Stimulated activated CD8-positive, alpha-beta memory T cell treated with anti-CD3 and anti-CD28 coated beads, Interleukin-7, amount 100 ng/mL, for 4 hours (primary cell): ENCODE measurements at places on chromosomes 1 and 21.

GRCh38 chr1:165862448-165862847, 35.0 kb downstream of the UCK2 start:
- no peak for DNase-seq

- DNase-seq: no peak
Observed at GRCh38 chr21:41269535-41269934, 47.1 kb upstream of the FAM3B start.

DNA sequence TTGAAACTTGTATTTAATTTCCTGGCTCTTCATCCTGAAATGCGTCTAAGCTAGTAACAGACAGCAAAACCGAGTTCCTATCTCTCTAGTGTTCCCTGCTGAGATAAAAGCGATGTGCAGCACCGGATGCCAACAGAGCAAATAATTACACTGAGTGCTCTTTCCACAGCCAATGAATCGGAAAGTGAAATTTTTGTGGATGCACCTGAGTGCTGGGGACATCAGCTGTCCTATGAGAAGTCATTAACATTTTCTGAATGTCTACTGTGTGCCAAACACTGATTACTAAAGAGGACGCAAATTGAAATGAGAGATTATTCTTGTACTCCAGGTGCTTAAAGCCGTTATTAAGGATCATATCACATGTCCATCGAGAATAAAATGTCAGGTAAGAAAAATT, 278.0 kb downstream of the RGS7 start:
- no peak for DNase-seq

DNA sequence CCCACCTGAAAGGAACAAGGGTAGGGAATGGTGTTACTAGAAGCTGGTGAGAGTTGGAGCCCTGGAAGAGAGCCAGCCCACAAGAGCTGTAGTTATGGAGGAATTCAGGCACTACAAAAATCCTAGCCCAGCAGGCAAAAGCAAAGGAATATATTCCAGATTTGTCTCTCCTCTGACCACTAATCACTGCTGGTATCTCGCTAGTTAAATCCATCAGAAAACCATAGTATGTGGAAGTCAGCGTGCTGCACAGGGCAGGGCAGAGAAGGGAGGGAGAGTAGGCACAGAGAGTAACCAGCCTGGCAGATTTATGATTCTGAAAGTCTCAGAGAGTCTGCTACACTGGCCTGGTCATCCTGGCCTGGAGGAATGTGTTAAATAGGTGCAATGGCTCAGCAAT, 88.6 kb downstream of the SELENOF start:
- DNase-seq: no peak

GRCh38 chr1:43703836-43704235, 3.5 kb upstream of the ST3GAL3 start:
- DNase-seq: no peak

DNA sequence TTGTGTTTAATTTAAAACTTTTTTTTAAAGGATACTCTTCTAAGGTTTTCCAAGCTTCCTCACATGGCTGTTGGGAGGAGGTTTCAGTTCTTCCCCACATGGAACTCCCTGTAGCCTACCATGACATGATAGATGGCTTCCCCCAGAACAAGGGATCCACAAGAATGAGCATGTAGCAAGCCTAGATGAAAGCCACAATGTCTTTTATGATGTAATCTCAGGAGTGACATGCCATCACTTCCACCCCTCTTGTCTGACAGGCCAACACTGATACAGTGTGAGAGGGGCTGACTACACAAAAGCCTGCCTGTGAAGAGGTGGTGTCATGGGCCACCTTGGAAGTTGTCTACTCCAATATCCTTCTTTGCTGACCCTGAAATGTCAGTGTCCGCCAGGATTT, 32.0 kb downstream of the CD34 start:
- no peak for DNase-seq

DNA sequence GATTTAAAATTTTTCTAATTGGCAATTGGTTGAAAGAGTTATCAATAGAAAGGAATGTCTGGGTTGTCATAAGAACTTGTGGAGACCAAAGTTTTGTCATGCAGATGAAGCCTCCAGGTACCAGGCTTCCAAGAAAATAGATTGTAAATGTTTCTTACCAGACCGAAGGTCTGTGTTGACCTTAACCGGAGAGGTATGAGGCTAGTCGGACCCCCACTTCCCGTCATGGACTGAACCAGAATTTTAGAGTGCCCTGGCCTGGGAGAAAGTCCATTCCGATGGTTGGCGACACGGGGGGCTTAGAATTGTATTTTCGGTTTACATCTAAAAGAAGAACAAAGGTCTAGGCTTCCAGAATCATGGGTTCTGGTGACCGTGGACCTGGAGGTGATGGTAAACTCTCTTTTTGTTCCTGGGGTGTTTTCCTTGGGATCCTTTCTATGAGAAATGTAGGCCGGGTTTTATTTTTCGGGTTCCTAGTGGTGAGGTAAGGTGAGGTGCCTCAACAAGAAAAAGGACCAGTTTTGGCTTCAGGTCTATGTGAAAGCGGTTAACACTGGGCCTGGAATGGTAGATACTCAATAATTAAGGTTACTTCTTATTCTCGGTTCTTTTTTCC, 405 bp upstream of the UHMK1 start:
- DNase-seq: no peak

GRCh38 chr1:230596306-230596705, 46.0 kb upstream of the COG2 start:
- DNase-seq: no peak

DNA sequence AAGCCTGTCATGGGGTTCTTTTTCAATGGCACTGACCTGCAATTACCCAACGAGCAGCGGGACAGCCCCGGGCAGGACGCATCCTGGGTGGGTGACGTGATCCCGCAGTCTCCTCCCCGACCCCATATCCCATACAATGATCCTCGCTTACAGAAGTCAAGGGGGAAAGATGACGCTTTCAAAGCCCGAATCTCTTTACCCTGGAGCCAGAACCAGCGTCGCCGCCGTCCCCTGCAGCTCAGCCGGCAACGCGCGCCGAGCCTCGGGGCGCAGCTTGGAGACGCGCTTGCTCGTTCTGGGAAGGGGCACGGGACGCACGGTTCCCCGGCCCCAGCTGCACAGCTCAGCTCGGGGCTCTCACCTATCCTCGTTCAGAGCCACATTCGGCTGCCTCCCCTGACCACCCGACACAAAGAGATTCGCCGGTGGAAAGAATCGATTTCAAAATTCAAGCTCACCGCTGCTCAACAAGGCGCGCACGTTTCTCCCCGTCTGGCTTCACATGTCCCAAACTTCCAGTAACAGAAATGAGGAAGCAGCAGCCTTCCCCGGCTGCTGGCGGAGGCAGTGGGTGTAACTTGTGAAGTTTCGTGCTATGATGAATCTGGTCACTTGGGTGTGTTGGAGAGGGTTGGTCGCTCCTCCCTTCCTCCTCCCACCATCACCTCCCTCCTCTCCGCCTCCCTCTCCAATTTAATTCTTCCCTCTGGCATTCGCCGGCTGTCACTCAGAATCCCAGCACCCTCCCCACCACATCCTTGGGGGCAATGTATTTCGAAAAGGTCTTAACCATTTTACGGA, at the start of gene TIAM1:
TIAM1 (minus strand) TSS at position 582 of the 801 bp plus-strand sequence. CDS start 77,289 bp downstream, outside the sequence.
- no peak for DNase-seq

DNA sequence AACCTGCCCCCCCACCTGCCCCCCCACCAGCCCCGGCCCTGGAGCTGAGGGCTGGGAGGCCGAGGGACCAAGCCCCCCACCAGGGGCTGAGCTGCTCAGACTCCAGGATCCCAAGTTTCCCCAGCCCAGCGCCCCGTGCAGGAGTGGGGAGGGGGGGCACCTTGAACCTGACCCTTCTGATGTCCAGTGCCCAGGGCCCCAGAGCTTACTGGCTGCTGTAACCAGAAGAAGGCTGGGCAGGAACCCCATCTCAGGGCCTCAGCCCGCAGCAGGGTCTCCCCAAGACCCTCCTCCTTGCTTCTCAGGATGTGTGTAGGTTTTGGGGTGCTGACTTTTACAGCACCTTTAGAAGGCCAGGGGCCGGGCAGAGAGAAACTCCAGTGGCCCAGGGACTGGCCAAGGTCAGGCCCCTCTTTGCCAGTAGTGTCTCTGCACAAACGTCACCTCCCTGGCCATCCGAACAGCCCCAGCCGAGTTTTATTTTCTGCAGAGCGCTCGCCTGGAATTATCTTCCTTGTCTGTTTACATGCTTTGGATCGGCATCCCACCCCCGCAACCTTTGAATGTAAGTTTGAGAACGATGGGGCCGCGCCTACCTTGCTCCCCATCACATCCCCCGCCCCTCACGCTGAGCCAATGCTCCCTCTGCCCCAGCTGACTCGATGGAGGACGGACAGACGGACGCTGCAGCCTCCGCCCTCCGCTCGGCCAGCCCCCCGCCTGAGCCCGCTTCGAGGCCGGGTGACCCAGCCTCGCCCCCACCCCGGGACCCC, 70.1 kb upstream of the CASZ1 start:
- peak; percentile 30 for DNase-seq

- peak; percentile 13 for DNase-seq
Observed at GRCh38 chr1:71047635-71048607, at the start of gene PTGER3. Gene PTGER3, minus strand, starts transcription at chr1:71047816. Its CDS starts 239 bp downstream, at chr1:71047577.

- DNase-seq: no peak
Observed at GRCh38 chr1:198929961-198930599, 291.2 kb downstream of the PTPRC start.

- DNase-seq: no peak
Observed at GRCh38 chr1:54874079-54874830, 12.7 kb downstream of the DHCR24 start.

DNA sequence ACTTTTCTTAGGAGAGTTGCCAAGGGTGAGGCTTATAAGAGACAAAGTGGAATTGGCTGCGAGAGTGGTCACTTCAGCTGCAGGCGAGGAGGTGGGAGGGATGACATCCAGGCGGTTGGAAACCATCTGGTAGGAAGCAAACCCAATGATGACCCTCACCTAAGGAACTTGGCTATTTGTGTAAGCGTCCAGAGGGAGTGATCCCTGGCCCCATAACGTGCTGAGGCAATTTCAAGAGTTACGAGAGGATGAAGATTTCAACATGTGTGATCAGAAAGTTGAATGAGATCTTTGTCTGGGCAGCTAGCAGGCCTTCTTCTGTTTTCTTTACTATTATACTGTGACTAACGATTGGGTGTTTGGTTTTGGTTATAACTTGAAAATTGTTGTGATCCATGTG, 102.7 kb upstream of the VANGL1 start:
- DNase-seq: no peak

- no peak for DNase-seq
Observed at GRCh38 chr1:220283625-220284024, 11.4 kb upstream of the RAB3GAP2 start.

DNA sequence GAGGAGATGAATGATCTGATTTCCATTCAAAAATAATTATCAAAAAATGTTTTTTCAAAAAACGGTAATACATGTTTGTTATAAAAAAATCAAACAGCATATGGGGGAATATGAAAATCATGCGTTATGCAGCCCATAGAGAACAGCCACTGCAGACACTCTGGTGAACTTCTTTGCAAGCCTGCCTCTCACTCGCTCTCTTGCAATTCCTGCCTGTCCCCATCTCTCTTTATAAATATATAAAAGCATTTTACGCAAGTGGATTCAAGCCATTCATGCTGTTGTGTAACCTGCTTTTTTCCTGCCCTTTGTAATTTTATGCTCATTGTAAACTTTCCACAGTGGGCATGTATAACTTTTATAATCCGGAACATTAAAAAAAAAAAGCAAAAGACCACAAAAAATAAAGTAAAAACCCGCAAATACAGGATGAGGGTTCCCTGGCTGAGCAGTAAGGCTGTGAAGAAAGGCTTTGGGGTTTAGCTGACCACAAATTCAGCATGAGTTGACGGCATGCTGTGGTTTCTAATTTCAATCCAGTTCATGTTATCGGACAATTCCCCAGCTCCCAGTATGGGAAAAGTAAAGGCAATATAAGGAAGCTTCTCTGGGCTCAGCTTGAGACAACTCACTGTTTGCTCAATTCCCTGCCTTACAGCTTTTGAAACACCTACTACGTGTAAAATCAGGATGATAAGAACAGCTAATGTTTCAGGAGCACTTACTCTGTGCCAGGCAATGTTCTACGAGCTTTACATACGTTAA, 52.8 kb upstream of the ZBTB40 start:
- DNase-seq: no peak

GRCh38 chr1:24107462-24108138, 4.3 kb downstream of the MYOM3 start:
- DNase-seq: no peak

GRCh38 chr1:54376430-54377039, 29.7 kb downstream of the SSBP3 start:
- DNase-seq: no peak

- no peak for DNase-seq
Observed at GRCh38 chr1:84163123-84163931, 19.3 kb downstream of the PRKACB start.

DNA sequence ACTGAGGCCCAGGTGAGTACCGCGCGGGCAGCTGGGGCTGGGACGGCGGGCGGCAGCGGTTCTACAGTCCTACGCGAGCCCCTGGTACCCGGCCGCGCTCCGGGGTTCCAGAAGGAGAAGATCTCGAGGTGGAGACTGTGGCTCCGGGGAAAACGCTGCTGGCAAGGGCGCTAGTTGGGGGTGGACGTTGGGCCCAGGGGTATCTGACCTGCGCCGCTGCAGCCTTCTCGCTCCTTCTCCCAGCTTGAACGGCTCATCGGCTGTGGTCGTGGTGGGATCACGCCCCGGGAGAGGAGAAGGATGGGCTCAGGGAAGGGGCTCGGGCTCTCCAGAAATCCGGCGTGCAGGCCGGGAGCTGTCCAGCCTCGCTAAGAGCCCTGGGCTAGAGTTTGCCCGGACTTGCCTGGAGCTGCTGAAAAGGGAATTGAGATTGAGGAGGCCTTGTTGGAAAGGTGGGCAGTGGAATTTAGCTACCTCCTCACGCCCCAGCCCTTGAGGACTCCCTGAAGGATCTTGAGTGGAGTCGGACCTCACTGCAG, 1.1 kb upstream of the POU3F1 start:
- no peak for DNase-seq

DNA sequence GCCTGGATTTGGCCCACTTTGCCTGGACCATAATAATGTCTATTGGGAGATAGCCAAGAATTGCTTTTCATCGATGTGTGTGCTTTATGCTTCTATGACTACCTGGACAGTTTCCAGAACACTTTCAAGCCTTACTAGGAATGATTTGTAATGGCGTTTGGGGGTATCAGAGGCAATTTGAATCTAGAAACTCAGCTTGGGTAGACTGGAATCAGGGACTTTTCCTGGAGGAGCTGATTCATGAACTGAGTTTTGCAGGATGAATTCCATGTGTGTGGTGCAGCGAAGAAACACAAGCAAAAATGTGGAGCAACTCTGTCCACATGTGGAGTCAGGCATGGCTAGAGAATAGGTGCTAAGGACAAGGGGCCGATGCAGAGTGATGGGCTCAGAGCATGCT, 11.9 kb upstream of the TMEM61 start:
- no peak for DNase-seq

DNA sequence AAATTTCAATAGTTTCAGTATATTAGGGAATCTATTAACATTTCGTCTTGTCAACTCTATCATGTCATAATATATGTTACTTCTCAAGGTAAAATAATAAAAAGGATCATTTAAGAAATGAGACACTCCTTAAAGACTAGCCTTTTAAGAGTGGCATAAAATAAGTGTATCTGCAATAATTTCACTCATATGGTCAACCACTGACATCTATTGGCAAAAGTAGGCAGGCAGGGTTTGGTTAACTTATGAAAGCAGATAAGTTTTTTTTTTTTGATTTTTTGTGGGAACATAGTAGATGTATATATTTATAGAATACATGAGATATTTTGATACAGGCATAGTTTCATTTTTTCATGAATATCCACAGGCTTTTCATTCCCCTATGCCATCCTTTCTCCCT, 5.5 kb upstream of the RGS21 start:
- no peak for DNase-seq

GRCh38 chr1:245776694-245777332, 622.0 kb downstream of the KIF26B start:
- DNase-seq: no peak
